ENCODE measurements at places on chromosomes 1 and 21. TPM values are rescaled to one million over a fixed set of nuclear protein-coding genes. Genes with fewer than 3 reads are reported as not detected.

GRCh38 chr21:28212061-28212460, 780.6 kb downstream of the LTN1 start:
- DNase-seq: no peak

GRCh38 chr1:202329891-202330290, 11.8 kb downstream of the UBE2T start:
- no peak for DNase-seq

DNA sequence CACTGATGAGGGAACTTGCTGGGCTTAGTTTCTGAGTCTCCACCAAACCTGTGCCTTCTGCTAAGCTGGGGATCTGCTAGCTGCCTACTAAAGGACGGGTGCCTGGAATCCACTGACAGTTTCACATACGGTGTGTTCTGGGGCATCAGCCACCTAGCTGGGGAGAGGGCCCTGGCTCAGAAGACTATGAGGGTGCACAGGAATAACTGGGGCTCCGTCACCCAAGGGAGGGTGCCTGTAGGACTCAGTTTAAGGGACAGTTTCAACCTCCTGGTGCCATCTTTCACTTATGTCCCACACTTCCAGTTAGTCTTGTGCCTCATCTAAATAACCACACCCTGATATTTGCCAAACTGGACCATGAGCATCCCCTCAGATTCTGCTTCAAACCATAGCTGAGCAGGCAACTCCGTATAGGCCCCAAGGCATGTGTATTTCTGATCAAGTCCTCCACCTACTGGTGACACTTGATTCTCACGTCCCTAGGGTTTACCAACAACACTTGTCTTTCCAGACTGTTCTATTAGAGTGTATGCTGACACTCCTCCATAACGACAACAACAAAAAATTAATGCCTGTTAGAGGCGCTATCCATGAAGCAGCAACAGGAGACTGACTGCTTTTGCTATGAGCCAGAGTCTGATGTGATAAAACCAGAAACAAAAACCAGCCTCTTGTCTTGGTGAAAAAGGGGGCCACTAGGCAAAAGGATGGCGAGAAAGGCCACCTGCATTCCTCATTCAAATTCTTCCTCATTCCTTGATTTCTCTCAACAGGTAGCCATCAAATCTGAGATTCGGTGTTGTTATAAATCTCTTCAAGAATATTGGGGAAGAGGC, 55.0 kb upstream of the PAXBP1 start:
- peak; percentile 13 for DNase-seq

DNA sequence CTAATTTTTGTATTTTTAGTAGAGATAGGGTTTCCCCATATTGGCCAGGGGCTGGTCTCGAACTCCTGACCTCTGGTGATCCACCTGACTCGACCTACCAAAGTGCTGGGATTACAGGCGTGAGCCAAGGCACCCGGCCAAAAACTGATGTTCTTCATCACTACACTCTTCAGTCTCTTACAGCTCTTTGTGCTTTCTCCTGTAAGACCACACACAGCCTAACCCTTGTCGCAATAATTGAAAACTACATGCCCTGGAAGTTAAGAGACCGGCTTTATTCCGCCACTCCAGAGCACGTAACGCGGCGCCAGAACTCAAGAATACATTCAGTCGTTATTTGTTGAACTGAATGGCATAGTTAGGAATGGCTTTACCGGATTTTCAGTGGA, 552 bp downstream of the GPATCH4 start:
- DNase-seq: no peak

The S100A8 gene
- not detected for total RNA-seq

The KRTAP10-2 gene
- total RNA-seq: not detected

- no peak for DNase-seq
Measured at GRCh38 chr1:72693899-72694298, 411.6 kb upstream of the NEGR1 start.

DNA sequence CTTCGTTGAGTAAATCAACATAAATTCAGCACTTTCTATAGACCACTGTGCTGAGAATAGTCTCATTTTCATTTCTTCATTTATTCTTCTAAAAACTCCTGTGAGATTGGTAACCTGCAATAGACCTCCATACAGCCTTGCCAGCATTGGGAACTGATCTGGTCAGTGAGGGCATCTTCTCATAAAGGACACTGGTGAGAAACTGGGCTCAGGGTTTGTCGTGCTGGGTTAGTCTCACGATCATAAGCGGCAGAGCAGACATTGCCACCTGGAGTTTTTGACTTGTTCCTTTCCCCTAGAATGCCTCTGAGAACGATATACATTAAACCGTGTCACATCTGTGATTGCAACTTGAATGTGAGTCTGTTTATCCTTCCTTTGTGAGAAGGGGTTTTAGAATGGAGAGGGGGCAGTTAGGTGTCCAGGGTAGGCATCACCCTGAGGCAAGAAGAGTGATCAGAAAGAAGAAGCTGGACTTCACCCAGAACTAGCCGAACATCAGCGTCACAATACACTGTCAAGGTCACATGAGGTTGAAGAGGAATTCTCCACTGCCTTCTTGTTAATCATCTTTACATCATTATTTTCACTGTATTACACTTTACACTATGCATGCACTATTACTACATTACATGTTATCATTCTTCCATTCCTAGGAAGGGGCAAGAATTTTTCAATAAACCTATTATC, 1.4 kb upstream of the TTLL7 start:
- DNase-seq: no peak

DNA sequence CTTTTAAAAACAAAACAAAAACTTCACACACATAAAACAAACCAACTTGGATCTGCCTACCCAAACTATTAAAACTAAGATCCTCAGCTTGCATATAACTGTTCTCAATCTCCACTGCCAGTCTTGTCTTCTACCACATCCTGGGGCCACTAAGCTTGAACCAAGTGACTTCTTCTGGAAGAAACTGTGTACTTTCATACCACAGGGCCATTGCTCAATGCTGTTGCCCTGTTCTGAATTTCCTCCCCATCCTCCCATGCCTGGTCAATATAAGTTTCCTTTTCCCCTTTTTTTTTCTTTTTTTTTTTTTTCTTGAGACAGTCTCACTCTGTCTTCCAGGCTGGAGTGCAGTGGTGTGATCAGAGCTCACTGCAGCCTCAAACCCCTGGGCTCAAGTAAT, 109.9 kb downstream of the KIAA0319L start:
- DNase-seq: no peak

The NASP gene
- 274 TPM for total RNA-seq

DNA sequence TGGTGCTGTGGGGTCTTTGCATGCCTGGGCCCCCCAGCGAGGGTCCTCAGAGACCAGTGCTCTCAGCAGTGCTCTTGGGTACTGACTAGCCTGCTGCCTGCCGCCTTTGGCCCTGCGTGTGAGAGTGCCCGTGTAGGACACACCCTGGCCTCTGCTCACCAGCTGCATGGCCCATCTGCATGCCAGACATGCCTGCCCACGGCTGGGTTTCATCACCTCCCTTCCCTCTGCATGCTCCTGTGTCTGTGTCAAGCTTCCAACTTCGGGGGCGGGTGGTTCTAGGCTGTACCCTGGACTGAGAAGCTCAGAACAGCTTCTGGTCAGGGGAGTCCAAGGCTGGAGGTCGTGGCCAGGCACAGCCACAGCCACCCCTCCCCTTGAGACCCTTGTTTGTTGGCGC, 56.9 kb downstream of the PTPRF start:
- no peak for DNase-seq

- peak; percentile 66 for DNase-seq
Measured at GRCh38 chr1:181482521-181483284, 614 bp upstream of the CACNA1E start.

The TATDN3 gene
- total RNA-seq: 15.2 TPM

The VWA5B1 gene
- total RNA-seq: 0.31 TPM

GRCh38 chr1:215083383-215083961, 935 bp downstream of the KCNK2 start:
- DNase-seq: no peak

DNA sequence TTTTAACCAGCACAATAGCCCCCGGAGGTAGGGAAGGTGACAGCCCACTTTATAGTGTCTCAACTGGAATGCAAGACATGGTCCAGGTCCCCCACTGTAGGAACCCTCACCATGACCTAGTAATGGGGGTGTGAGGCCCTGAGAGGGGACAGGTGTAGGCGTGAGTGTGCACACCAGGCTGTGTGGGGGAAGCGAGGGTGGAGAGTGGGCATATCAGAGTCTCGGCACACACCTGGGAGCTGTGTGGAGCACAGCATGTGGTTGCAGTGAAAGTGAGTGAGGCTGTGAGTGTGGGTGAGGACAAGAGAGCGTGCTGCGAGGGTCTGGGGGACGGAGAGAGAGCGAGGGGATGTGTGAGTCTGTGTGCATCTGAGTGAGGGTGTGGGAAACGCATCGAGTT, 17.1 kb upstream of the RSPO1 start:
- DNase-seq: no peak

The MATN1 gene
- total RNA-seq: 1.5 TPM

- DNase-seq: peak; percentile 2
Measured at GRCh38 chr1:225156254-225156653, 226.8 kb downstream of the DNAH14 start.

DNA sequence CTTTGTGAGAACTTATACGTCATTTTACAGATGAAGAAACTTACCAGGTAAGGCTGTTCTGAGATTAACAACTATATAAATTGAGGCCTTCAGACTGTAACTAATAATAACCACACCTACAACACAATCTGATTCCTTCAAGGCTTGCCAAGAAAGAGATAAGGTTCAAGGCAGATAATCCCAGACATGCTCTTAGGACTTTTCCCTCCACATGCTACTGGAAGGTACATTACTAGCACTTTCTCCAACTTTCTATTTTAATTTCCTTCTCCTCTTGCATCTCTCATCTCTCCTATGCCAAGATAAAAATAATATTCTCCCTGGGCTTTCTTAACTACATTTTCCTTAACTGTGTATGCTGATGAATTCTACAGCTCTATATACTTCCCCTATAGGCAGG, 18.9 kb upstream of the NRAS start:
- no peak for DNase-seq

DNA sequence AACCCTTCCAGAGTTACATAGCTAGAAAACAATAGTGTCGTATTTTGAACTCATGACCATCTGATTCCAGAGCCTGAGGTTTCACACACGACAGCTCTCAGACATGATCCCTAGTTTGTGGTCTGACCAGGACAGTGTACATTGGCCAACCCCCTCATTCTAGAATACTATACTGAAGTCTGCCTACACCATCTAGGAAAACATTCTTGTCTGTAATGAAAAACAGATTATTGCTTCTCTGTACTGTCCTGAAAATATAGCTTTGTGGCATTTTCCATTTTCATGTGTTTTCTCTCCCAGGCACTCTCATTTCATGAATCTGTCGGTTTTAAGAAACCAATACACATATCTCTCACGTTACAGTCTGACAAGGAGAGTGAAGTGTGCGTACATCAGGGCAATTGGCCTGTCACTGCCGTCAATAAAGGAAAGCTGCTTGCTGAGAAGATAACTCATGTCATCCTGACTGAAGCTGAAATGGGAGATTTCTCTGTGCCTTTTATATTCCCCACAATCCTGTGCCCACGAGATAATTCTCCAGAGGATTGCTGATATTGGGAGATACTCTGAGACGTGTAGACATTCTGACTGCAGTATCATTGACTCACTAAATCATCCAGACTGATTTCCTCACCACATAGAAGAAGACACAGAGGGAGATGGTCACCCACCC, 585.6 kb downstream of the PLPP3 start:
- no peak for DNase-seq

Data from activated naive CD8-positive, alpha-beta T cell treated with anti-CD3 and anti-CD28 coated beads for 36 hours (primary cell).